T follicular helper cell (primary cell): ENCODE measurements at places on chromosomes 5 and 9.
A peak's percentile ranks its signal among the peaks of the same experiment; 100 is the strongest.

DNA sequence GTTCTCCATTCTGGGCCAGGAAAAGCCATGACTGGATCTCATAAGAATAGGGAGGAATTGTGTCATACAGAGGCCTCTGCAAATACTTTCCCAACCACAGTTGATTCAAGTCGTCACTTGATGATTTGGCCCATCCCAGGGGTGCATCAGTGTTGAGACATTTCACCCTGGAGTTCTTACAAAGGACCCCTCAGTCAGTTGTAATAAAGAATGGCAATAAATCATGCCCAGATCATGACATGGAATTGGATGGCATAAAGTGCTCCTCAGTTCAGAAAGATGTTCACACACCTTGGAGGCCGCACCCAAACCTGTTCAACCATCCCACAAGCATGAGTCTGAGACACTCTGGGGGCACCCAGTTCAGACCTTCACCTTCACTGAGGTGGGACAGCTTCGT lies 168.1 kb downstream of the NR3C1 start:
- DNase-seq = no peak

GRCh38 chr5:25554077-25554476 lies 909.3 kb upstream of the CDH10 start:
- DNase-seq = no peak

- DNase-seq = no peak
Measured at GRCh38 chr9:37751186-37751585, 2.4 kb upstream of the TRMT10B start.

GRCh38 chr9:72480921-72481320 lies 40.5 kb upstream of the TMC1 start:
- no peak for DNase-seq

GRCh38 chr5:159341906-159342310 lies 11.6 kb upstream of the IL12B start:
- peak; percentile 45 for DNase-seq
